T follicular helper cell (primary cell): ENCODE measurements at places on chromosomes 12 and 14.
A peak's percentile ranks its signal among the peaks of the same experiment; 100 is the strongest.

GRCh38 chr14:59055439-59056045, 132.9 kb upstream of the DAAM1 start:
- peak; percentile 6 for DNase-seq

DNA sequence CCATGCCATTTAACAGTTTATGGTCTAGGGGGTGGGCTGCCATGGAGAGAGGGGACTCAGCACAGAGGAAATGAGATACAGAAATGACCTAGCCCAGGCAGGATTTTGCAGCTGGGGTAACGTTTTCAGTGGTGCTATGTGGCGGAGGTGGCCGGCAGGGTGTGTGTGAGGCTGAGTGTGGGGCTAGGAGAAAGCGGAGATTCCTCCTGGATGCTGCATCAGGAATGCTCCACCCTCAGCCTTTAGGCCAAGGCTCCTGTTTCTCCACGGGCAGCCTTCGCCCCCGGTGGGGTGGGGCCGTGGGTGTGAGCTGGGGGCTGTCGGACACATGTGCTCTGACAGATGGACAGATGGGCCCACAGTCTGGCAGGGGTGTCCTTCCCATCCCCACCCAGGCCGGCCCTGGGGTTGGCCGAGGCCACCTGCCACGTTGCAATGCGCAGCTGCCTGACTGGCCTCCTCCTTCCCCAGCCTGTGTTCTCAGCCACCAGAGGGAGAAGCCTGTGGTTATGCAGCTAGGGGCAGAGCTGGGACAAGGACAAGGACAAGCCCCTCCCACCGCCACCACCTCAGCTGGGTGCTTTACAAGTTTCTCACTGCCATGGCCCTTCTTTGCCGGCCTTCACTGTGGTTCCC, 44.3 kb downstream of the TEAD4 start:
- no peak for DNase-seq

DNA sequence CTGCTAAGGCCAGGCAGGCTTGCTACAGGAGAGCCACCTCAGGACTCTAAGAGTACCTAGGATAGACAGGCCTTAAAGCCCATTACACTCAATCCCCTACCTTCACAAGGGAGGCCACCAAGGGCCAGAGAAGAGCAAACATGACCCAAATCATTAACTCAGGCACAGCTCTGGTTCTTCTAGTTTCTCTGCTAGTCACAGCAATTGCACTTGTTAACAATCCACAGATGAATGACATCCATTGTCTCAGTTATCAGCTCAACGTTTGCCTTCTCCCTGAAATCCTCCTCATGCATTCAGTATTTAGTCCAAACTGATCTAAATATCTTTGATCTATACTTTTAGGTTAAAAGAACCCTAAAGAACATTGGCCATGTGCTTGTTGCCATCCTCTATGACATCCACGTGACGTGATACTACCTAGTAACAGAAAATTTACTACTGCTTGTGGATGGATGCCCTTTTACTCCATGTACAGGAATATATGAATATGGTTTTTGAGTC, 164.5 kb downstream of the STXBP6 start:
- DNase-seq: no peak

DNA sequence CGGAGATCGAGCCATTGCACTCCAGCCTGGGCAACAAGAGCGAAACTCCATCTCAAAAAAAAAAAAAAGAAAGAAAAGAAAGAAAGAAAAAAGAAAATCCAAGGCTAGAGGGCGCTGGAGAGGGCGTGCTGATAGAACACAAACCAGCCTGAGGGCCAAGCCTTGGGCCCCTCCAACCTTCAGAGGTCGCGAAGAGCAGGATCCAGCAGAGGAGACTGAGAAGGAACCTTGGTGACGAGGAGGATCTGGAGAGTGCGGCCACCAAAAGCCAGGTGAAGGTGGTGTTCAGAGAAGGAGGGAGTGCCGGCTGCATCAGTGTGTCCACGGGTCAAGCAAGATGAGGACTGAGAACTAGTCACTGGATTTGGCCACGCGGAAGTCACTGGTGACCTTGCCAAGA, 4.1 kb upstream of the DYNC1H1 start:
- no peak for DNase-seq

DNA sequence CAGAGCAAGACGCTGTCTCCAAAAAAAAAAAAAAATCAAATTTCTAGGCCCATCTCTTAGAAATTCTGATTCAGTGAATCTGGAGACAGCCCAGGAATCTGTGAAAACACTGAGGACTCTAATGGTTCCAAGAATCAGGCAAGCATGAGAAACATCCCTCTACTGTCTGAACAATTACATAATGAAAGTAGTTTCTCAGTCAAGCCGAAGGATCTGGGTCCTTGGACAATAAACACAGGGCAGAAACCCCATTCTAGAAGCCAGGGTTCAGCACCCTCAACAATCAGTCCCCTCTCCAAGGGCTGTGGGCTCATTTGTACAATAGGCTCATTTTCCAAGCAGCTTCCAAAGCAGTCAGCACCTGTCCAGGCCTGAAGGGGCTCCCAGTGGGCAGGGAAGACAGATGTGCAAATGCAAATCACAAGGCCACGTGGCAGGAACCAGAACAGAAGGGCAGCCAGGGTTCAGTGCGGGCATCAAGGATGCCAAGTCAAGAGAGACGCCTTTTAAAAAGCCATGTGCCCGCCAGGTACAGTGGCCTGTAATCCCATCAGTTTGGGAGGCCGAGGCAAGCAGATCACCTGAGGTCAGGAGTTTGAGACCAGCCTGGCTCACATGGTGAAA, 96.1 kb downstream of the KSR2 start:
- DNase-seq: no peak

- no peak for DNase-seq
Measured at GRCh38 chr12:6724409-6724797, 557 bp downstream of the COPS7A start.
